Activated CD4-positive, alpha-beta T cell treated with anti-CD3 and anti-CD28 coated beads, Interleukin-2, amount 10 ng/mL, durations not matched to agents 7 days and 5 days (primary cell): ENCODE measurements at places on chromosomes 5 and 9. TPM values are rescaled to one million over a fixed set of nuclear protein-coding genes. Genes with fewer than 3 reads are reported as not detected.

DNA sequence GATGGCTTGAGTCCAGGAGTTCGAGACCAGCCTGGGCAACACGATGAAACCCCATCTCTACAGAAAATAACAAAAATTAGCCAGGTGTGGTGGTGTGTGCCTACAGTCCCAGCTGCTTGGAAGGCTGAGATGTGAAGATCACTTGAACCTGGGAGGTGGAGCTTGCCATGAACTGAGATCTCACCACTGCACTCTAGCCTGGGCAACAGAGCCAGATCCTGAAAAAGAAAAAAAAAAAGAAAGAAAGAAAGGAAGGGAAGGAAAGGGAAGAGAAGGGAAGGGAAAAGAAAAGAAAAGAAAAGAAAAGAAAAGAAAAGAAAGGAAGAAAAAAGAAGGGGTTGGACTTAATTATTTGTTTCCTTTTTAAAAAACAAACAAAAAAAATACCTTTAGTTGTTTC is 764.2 kb downstream of the IRX1 start:
- H3K27me3 ChIP-seq = no peaks in the 10 kb centered on the region
- no peaks in the 10 kb centered on the region for H3K4me1 ChIP-seq
- H3K27ac ChIP-seq = no peak overlapping the region
- H3K4me3 ChIP-seq = no peak overlapping the region
- H3K36me3 ChIP-seq = no peaks in the 10 kb centered on the region

Gene KIF24
- total RNA-seq = 12.5 TPM

- H3K27me3 ChIP-seq = peaks cover 2% of the 10 kb centered on the region
- no peak overlapping the region for H3K4me3 ChIP-seq
- no peak for DNase-seq
- H3K36me3 ChIP-seq = no peaks in the 10 kb centered on the region
- H3K27ac ChIP-seq = no peak overlapping the region
Observed at GRCh38 chr9:122188369-122188768, 28.7 kb downstream of the MORN5 start.

DNA sequence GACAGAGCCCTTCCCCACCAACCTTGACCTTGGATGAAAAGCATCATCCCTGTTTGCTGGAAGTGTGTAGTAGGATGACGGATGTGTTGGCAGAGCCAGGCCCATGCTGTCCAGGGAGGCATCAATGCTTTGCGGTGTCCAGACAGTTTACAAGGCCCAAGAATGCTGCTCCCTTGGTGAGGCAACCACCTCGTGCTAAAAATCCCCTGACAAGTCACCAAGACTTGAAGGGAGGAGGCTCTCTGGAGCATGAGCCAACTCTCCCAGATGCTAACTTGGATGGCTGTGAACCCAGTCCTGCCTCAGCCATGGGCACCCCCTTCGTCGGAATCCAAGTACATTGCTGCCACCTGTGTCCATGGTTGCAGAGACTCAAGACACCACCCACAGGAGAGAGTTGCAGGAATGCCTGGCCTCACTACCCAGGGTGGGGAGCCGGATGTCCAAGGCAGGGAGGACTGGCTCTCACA is 9.5 kb upstream of the NKD2 start:
- H3K27me3 ChIP-seq = peaks cover 14% of the 10 kb centered on the region
- peaks cover 39% of the 10 kb centered on the region for H3K4me1 ChIP-seq
- H3K27ac ChIP-seq = no peak overlapping the region
- DNase-seq = no peak
- no peak overlapping the region for H3K4me3 ChIP-seq

DNA sequence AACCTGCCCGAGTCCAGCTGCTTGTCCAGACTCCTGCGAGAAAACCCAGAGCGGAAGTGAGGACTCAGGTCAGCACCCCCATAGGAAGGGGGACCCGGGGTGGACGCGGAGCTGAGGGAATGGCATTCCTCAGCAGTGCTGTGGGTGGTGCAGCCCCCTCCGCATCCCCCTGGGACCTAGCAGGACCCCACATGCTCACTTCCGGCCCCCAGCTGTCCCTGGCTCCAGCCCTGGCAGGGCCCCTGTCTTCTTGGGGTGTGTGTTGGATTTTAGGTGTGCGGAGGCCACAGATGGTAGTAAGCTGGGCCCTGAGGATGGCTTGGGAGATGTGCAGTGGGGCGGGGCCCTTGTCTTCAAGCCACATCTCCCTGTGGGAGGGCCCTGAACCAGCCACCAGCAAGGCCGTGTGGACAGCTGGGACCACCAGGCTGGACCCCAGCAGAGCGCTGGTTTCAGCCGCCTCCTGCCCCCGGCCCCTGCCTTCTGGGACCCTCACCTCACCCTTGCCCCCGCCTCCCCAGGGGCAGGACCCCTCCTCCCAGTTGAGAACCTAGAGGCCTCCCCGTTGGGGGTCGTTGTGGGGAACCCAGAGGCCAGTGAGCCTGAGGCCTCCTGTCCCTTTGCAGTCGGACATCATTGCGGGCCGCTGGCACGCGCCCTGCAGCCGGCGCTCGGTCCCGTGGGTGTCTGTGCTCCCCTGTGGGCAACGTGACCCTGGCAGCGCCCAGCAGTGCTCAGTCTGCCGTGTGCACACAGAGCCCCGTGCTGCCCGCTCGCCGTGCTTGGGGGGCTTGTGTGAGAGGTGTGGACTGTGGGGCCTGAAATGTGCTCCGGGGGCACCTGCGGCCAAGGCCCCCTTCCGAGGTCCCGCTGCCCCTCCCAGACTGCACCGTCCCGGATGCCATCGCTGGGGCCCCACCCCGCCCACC is 10.8 kb upstream of the SLC9A3 start:
- H3K27me3 ChIP-seq = peaks cover 14% of the 10 kb centered on the region
- no peak overlapping the region for H3K4me3 ChIP-seq
- no peaks in the 10 kb centered on the region for H3K36me3 ChIP-seq
- no peak for DNase-seq

GRCh38 chr9:122183501-122183900 is 23.8 kb downstream of the MORN5 start:
- no peaks in the 10 kb centered on the region for H3K36me3 ChIP-seq
- peaks cover 7% of the 10 kb centered on the region for H3K27me3 ChIP-seq
- no peak overlapping the region for H3K4me3 ChIP-seq
- H3K27ac ChIP-seq = no peak overlapping the region
- no peaks in the 10 kb centered on the region for H3K4me1 ChIP-seq

DNA sequence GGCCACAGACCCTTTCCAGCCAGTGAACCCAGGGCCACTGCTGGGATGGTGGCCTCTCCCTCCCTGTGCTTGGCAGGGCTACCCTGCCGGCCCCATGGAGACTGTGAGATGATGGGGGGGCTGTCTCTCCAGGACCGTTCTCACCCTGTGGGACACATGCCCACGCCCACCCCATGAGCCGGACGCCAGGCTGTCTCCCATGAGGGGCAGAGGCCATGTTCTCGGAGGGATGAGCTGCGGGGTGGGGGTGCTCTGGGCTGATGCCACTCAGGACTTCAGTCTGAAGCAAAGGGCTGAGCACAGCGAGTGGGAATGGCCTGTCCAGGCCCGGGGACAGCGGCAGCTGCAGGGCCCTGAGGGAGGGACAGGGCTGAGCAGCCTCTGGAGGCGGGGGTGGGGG is 88.9 kb downstream of the KCNT1 start:
- no peak overlapping the region for H3K4me3 ChIP-seq
- H3K4me1 ChIP-seq = no peaks in the 10 kb centered on the region
- H3K27me3 ChIP-seq = no peaks in the 10 kb centered on the region
- H3K36me3 ChIP-seq = no peaks in the 10 kb centered on the region
- H3K27ac ChIP-seq = no peak overlapping the region
- DNase-seq = no peak

DNA sequence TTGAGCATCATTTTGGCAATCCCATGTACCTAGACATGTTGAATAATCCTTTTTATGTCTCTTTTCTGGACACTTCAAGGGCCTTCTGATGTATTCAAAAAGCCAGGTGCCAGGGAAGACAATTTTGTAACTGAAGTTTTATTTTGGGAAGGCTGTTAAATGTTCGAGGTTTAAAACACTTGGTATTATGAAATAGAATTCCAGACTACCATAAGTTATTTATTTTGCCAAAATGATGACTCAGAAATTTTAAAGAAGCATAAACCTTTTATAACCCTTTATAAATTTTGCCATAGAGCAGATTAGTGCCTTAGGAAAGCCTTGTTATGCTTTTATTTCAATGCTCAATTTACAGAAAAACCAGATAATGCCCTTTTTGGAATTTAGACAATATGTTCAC is 30.3 kb upstream of the UHRF2 start:
- no peak overlapping the region for H3K4me3 ChIP-seq
- H3K27me3 ChIP-seq = peaks cover 4% of the 10 kb centered on the region
- H3K36me3 ChIP-seq = no peaks in the 10 kb centered on the region
- no peak for DNase-seq
- no peaks in the 10 kb centered on the region for H3K4me1 ChIP-seq

Gene PCDHA9
- total RNA-seq = not detected

GRCh38 chr5:9655641-9656040 is 25.5 kb upstream of the TAS2R1 start:
- no peak for DNase-seq
- H3K4me1 ChIP-seq = no peaks in the 10 kb centered on the region

Gene FGF1
- not detected for total RNA-seq

GRCh38 chr9:114216081-114216480 is 60.7 kb downstream of the COL27A1 start:
- no peaks in the 10 kb centered on the region for H3K4me1 ChIP-seq
- no peak overlapping the region for H3K27ac ChIP-seq
- no peak for DNase-seq
- H3K27me3 ChIP-seq = no peaks in the 10 kb centered on the region
- no peaks in the 10 kb centered on the region for H3K36me3 ChIP-seq

DNA sequence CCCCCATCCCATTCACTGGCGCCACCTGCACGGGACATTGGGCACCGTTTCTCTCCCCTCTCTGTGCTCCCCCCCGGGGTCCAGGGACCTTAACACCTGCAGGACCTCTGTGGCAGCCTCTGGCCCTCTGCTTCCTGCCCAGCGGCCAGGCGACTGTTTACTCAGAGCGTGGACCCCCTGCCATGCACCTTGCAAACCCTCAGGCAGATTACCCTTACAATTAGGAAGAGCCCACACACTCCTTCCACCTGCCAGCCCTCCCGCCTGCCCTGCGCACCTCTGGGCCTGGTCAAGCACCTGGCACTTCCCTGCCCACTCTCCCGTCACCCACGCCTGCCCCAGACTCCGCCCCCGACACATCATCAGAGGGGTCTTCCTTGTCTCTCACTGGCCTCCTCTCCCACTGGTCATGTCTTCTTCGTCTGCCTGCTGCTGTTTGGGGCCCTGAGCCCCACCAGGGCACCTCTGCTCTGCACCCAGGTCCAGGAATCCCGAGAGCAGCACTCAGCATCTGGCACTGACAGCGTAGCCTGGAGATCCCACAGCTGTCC is 281.3 kb upstream of the IRX4 start:
- no peak overlapping the region for H3K4me3 ChIP-seq
- no peaks in the 10 kb centered on the region for H3K36me3 ChIP-seq
- no peak overlapping the region for H3K27ac ChIP-seq
- DNase-seq = no peak
- H3K27me3 ChIP-seq = peaks cover 2% of the 10 kb centered on the region

GRCh38 chr9:93246111-93246510 is 62.2 kb downstream of the WNK2 start:
- H3K27ac ChIP-seq = no peak overlapping the region
- H3K4me1 ChIP-seq = no peaks in the 10 kb centered on the region
- H3K36me3 ChIP-seq = no peaks in the 10 kb centered on the region
- DNase-seq = no peak
- H3K4me3 ChIP-seq = no peak overlapping the region

Gene FGD3
- total RNA-seq = 148 TPM

GRCh38 chr5:157267025-157267424 is 1.1 kb downstream of the CYFIP2 start:
- H3K36me3 ChIP-seq = peaks cover 56% of the 10 kb centered on the region
- H3K27ac ChIP-seq = peak overlapping the region; percentile 96
- H3K4me3 ChIP-seq = peak overlapping the region; percentile 97
- no peaks in the 10 kb centered on the region for H3K27me3 ChIP-seq
- no peak for DNase-seq
- H3K4me1 ChIP-seq = peaks cover 76% of the 10 kb centered on the region

- peak; percentile 11 for DNase-seq
- H3K4me3 ChIP-seq = peak overlapping the region; percentile 94
- H3K27me3 ChIP-seq = no peaks in the 10 kb centered on the region
- peak overlapping the region; percentile 97 for H3K27ac ChIP-seq
Observed at GRCh38 chr5:134647750-134648424, 698 bp upstream of the SEC24A start.

Gene THG1L
- total RNA-seq = 10.8 TPM

Gene DUSP1
- total RNA-seq = 14.9 TPM

- DNase-seq = no peak
- no peak overlapping the region for H3K27ac ChIP-seq
- H3K4me1 ChIP-seq = no peaks in the 10 kb centered on the region
- H3K36me3 ChIP-seq = no peaks in the 10 kb centered on the region
- H3K27me3 ChIP-seq = no peaks in the 10 kb centered on the region
Observed at GRCh38 chr5:73823508-73823925, 197.5 kb downstream of the ARHGEF28 start.

DNA sequence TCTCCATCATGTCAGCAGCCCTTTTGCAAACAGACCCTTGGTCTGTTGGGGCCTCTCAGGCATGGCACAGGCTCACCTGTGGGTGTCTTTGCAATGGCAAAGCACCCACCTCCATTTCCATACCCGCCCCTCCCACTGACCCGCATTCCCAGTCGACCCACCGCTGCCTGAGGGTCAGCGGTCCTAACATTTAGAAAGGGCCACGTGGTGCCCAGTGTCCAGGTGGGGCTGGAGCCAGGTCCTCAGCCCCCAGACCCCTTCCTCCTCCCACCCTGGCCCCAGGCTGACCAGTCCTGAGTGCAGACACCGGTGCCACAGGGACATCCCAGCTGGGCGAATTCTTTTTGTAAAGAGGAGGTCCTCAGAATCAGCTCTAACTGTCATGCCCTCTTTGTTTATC is 43.3 kb upstream of the CEP72 start:
- H3K4me3 ChIP-seq = no peak overlapping the region
- H3K27me3 ChIP-seq = peaks cover 14% of the 10 kb centered on the region
- H3K27ac ChIP-seq = no peak overlapping the region
- no peak for DNase-seq

Gene NRARP
- total RNA-seq = 0.32 TPM

- no peak overlapping the region for H3K27ac ChIP-seq
- no peak for DNase-seq
- no peaks in the 10 kb centered on the region for H3K36me3 ChIP-seq
Observed at GRCh38 chr9:68500457-68501381, 40.0 kb downstream of the TMEM252 start.

GRCh38 chr5:151255621-151256286 is 2.8 kb downstream of the GM2A start:
- peaks cover 31% of the 10 kb centered on the region for H3K4me1 ChIP-seq
- H3K36me3 ChIP-seq = peaks cover 2% of the 10 kb centered on the region
- no peak overlapping the region for H3K4me3 ChIP-seq
- no peak for DNase-seq
